Neuronal stem cell (in vitro differentiated cells): ENCODE measurements at places on chromosomes 2 and 18.

DNA sequence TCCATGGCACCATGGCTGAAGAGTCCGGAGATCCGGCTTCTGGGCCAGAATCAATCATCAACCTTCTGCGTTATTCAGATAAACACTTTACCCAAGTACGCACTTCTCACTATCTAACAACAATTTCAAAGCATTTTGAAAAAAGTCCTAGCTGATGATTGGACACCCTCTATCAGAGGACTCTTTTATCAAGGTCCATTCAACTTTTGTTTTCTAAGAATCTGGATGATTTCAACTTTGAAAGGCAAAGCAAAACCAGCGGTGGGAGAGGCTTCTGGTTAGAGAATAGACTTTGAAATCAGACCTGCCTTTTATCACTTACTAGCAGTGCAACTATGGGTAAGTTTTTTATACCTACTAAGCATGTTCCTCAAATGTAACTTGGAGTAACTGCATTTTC, 293.6 kb upstream of the TNP1 start:
- DNase-seq = no peak

GRCh38 chr2:104664672-104665071, 189.2 kb upstream of the POU3F3 start:
- no peak for DNase-seq

GRCh38 chr2:227848586-227848985, 22.8 kb upstream of the DAW1 start:
- no peak for DNase-seq

DNA sequence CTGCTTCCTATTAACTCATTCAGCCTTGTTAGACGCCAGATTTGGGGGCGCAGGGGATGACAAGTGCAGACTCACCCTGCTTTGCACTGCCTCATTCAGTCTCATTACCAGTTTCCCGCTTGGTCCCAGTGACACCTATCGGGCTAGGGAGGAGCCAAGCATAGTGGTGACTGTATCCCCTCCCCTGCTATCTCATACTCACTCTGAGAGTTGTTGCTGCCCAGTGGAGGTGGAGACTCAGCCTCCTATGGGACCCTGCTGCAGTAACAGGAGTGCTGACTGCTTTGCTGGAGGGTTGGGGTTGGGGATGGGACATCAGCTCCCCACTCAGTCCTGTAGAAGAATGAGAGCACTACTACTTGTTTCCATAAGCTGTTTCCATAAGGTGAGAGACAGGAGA, 21.3 kb upstream of the PIK3C3 start:
- no peak for DNase-seq
